Hematopoietic multipotent progenitor cell (in vitro differentiated cells): ENCODE measurements at places on chromosomes 16 and 17.

DNA sequence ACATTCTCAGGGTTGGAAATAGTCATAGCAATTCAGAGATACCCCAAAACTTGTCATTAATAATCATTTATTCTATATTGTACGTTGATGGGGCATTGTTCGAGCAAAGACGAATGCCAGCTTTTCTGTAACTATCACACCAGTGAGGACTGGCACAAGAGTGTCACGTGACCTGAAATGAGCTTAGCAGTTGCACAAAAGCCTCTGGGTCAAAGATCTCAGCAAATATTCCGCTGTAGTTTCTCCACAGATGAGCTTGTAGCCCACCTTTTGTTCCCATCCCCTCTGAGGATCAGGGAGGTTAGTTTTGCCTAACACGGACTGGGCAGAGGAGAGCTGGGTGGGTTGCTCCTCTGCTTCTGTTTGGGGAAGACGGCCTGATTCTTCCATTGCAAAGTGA is 18.2 kb downstream of the IRX3 start:
- no peak for DNase-seq

GRCh38 chr17:34851961-34852540 is 109.2 kb downstream of the CCT6B start:
- no peak for DNase-seq

GRCh38 chr17:63546308-63547082 is 3.8 kb upstream of the DCAF7 start:
- DNase-seq = no peak

GRCh38 chr17:29368926-29369325 is 21.2 kb upstream of the TAOK1 start:
- DNase-seq = no peak

- DNase-seq = peak; percentile 33
These were observed 2.1 kb downstream of the CPPED1 start for GRCh38 chr16:12801511-12802042.

DNA sequence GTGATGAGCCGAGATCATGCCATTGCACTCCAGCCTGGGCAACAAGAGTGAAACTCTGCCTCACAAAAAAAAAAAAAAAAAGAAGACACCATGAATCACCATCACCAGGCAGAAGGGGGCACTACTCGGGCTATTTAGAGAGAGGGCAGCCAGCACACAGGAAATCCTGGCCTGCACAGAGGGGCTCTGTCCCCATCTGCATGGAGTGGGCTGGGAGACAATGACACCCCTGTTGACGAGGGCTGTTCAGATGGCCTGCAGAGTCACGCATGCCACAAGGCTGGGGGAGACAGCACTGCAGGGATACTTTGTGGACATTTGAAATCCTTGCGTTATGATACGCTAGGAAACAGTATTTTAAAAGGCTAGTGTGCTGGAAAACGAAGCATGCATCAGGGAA is 48.3 kb downstream of the CUEDC1 start:
- peak; percentile 24 for DNase-seq

DNA sequence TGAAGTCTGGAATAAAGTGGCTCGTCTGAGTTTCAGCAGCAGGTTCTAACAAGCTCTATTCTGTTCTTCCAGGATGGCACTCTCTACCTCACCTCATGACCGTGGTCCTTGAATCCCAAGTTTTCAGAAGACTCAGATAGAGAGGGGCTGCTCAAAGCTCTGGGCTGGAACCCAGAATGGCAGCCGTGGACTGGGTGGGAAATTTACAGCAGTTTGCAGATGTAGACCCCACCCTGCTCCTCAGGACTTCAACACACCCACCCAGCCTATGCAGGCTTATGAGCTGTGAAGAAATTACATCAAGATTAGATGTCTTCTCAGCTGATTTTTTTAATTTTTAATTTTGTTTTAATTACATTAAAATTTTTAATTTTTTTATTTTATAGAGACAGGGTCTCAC is 59.4 kb downstream of the METRNL start:
- DNase-seq = no peak

DNA sequence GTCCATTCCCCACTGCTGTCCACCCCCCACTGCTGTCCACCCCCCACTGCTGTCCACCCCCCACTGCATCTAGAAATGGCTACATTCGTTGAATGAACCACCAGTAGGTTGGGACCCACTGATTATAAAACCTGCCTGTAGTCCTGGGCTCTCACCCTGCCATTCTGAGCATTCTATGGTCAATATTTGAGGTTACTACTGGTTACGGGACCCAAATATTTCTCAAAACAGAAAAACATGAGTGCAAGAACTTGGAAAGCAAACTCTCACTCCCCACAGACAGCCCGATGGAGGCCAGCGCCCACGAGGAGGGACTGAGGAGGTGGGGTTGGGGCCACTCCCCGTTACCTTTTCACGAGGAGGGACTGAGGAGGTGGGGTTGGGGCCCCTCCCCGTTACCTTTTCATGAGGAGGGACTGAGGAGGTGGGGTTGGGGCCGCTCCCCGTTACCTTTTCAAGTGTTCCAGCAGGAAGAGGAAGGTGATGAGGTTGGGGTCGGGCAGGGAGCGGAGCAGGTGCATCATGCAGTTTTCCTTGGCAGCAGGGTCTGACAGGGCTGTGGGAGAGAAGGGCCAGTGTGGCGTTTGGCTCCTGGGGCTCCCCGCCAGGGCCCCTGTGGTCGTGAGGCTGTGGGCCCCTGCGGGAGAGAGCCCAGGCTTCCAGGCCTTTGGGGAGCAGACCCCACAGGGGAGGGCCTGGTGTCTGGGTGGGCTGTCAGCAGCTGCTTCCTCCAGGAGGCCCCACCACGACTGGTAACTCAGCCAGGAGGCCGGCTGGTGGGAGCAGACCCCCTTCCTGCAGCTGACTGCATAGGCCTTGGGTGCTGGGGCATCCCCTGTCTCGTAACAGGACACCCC is 12.5 kb downstream of the TIMM22 start:
- DNase-seq = no peak

GRCh38 chr17:35376245-35376644 is 2.8 kb upstream of the SLFN11 start:
- DNase-seq = no peak

- DNase-seq = no peak
These were observed 14.4 kb upstream of the DOK4 start for GRCh38 chr16:57500578-57501111.

GRCh38 chr16:25691519-25692091 is at the start of gene HS3ST4:
HS3ST4 (plus strand) TSS chr16:25691959.
- no peak for DNase-seq

GRCh38 chr16:71225145-71225544 is 5.4 kb downstream of the HYDIN start:
- no peak for DNase-seq

GRCh38 chr17:82087961-82088837 is 9.8 kb downstream of the FASN start:
- DNase-seq = no peak

DNA sequence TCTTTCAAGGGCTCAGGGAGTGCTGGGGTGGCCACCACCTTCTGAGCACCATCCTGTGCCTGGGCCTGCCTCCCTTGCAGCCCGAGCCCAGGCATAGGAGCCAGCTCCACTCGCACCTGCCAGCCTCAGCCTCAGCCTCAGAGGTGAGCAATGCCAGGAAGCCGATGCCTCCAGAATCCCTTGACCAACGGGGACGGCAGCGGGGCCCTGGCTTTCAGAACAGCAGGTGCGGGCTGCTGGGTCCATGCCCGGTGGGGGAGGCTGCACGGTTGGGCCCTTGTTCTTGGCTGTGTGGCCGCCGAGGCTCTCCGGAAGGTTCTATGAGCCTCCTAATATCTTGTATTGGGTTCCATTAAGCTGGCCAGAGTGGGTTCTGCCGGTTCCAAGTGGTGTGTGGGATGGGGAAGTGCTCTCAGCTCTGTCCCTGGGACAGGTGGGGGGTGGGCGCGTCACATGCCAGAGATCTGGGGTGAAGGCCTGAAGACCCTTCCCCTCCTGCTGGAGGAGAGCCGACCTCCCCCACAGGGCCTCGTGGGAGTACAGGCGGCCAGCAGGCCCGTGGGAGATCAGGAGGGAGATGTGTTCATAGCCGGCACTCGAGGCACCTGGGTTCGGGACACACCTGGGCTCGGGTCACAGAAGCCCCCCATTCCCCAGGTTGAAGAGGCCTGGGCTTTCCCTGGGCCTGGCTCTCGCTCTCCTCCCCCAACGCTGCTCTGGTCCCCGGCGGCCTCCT is 27.0 kb downstream of the NPTX1 start:
- no peak for DNase-seq

DNA sequence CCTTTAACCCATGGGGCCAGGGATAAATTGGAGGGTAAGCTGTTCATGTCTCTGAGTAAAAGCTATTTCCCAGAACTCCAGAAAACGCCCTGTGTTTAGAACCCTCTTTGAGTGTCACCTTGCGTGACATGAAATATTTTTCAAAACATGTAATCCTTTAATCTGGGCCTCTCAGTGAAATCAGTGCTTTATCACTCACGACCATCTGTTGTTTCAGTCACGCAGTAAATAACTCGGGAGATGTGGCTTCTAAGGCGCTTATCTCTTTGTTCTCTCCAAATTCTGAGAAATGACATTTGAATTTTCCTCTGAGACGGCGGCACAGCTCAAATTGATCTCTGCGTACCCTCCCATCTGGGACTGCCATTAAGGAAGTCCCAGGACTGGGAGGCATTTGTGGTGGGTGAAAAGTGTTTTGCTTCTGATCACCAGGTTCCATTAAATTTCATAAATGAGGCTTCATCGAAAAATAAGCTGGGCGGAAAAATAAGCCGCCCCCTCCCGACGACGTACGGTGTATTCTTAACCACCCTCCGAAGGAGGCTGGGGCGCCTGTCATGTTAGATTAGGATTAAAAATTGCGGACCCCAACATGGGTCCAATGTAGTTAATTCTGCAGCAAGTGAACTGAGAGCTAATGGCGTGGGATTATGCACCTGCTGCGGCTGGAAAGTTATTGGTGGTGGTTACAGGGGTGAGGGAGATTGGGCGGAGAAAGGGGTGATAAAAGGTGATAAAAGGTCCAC is 12.7 kb downstream of the WFDC1 start:
- no peak for DNase-seq

DNA sequence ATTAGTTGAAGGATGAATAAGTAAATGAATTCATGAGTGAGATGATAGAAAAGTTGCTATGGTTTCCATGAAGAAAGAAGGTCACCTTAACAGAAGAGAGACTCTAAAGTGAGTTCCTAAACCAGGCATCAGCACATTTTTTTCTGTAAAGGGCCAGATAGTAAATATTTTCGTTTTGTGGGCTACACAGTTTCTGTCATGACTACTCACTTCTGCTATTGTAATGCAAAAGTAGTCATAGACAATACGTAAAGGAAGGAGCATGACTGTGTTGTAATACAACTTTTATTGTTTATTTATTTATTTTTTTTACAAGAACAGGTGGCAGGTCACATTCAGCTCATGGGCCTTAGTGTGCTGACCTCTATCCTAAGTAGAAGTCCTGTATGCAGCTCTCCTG is 426.1 kb upstream of the DYNLRB2 start:
- DNase-seq = no peak

- no peak for DNase-seq
These were observed 20.4 kb downstream of the CA4 start for GRCh38 chr17:60169921-60170817.

- DNase-seq = no peak
These were observed 623 bp downstream of the TTLL6 start for GRCh38 chr17:48816438-48816773.

- no peak for DNase-seq
These were observed 329 bp downstream of the NLK start for GRCh38 chr17:28042721-28043291.

DNA sequence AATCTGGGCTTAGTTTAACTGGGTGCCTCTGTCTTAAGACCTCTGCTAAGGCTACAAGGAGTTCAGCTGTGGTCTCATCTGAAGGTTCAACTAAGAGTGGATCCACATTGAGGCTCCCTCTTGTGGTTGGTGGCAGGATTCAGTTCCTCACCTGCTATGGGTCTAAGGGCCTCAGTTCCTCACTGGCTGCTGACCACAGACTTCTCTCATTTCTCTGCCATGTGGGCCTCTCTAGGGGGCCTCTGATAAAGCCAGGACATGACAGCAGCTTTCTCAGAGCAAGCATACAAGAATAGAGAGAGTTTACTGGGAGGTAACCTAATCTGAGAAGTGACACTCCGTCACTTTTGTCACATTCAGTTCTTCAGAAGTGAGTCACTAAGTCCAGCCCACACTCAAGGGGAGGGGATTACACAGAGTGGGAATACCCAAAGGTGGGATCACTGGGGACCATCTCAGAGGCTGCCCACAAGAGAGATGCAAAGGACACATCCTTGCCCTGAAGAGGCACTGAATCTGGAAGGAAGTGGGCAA is 19.2 kb upstream of the ABAT start:
- DNase-seq = no peak

DNA sequence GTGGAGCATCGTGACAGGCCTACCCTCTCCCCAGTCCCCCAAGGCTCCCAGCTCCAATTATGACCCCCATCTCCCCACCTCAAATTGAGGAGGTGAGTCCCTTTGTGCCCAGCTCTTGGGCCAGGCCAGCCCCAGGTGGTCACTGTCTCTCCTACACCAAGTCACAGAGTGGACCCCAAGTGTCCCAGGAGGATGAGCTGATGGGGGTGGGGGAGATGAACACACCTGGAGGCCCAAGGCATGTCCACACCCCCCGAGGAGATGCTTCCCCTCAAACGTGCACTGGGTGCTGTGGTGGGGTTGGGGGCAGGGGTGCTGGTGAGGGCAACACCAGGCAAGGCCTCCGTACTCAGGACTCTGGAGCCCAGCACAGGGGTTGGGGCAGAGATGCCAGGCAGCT is 73.2 kb downstream of the RBFOX3 start:
- no peak for DNase-seq

DNA sequence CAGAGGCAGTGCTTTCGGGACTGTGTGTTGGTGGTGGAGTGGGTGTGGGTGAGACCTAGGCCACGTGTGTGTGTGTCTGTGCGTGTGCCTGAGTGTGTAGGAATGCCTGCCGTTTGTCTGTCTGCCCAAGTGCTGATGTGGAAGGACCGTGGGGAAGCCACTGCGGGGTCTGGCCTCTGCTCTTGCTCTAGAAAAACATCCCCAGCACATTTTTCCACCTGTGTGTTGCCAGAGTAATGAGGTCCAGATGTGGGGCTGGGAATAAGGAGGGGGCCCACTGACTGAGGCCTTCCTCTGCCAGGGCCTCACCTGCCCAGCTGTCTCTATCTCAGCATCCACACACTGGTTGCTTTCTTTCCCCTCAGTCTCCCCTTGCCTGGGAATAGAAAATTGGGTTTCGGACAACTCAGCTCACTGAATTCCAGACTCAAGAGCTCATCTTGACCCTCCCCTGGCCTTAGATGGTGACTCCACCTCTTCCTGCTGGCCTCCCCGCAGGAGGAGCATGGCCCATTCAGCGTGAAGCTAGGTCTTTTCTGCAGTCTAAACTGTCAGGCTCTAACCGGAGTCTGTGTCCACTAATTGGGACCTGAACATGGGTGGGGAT is 7.6 kb downstream of the SGCA start:
- DNase-seq = no peak
